ENCODE measurements at places on chromosomes 11 and 22. TPM values are rescaled to one million over a fixed set of nuclear protein-coding genes. Genes with fewer than 3 reads are reported as not detected.

- DNase-seq: no peak
These were observed 10.4 kb downstream of the OR52E6 start for GRCh38 chr11:5831196-5831829.

The CAPN5 gene
- 3.0 TPM for total RNA-seq

- DNase-seq: no peak
These were observed at the start of gene CXCR5 for GRCh38 chr11:118883368-118884071. CXCR5 (plus strand) TSS chr11:118883892; CDS start chr11:118883942, 50 bp downstream.

- no peak for DNase-seq
These were observed 17.5 kb downstream of the PDGFD start for GRCh38 chr11:104146421-104146820.

DNA sequence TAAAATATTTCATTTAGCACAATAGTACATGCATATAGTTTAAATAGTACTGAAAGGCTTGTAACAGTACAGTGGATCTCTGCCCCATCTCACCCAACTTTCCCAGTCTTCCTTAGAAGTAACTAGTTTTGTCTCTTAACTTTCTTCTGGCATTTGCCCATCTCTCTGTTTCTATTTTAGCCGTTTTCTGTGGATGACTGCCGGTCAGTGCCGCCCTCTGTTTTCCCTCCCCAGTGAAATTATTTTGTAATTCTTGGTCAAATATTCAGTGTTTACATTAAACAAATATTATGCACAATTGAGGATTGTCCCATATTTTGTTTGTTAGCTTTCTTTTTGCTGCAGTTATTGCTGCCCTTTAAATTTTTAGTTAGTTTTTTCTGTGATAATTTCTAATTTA lies 8.3 kb downstream of the PDHX start:
- DNase-seq: no peak

DNA sequence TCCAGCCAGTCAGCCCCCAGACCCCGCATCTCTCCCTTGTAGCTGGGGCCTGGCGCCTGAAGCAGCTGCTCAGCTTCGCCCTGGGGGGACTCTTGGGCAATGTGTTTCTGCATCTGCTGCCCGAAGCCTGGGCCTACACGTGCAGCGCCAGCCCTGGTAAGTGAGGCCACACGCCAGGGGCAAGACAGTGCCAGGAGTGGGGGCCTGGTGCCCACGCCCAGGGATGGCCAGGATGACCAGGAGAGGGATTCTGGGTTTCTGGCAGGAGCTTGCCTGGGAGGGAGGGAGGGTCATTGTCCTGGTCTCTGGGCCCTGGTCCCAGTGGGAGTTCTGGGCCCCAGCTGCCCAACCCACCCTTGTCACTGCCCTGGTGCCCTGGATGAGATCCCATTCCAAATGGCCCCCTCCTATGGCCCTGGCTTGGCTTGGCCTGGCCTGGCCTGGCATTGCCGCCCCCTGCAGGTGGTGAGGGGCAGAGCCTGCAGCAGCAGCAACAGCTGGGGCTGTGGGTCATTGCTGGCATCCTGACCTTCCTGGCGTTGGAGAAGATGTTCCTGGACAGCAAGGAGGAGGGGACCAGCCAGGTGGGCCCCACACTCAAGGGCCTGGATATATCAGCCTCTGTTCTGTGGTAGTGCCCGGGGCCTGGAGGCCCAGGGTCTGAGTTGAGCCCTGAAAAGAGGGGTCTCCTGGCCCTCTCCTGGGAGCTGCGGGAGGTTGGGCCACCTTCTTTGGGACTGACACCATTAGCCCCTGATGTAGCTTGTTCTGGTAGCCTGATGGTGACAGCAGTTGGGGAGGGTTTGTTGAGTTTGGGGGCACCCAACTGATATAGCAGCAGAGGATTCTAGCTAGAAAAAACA lies 3.7 kb downstream of the SLC39A13 start:
- peak; percentile 27 for DNase-seq

The CEND1 gene
- total RNA-seq: 0.63 TPM

GRCh38 chr11:76762867-76763572 lies 20.1 kb upstream of the TSKU start:
- no peak for DNase-seq

GRCh38 chr11:81165164-81165563 lies 1568.5 kb downstream of the FAM181B start:
- DNase-seq: no peak

The NRGN gene
- total RNA-seq: 614 TPM

- no peak for DNase-seq
These were observed 43.8 kb downstream of the TRIOBP start for GRCh38 chr22:37740455-37741311.

DNA sequence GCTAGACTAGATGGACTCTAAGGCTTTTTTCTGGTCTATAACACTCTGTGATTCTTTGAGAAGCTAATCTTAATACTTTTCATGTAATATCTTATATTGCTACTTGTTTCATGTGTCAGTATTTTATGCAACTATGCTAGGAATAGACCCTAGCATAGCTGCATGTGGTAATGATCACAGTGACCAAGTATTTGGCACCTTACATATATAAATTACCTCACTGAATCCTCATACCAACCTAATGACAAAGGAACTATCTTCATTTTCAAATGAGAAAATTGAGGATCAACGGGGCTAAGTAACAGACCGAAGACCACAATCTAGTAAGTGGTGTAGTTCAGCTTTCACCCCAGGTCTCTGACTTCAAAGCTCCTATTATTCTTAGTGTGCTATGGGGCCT lies 327.3 kb upstream of the PITPNB start:
- no peak for DNase-seq

The ABCC8 gene
- not detected for total RNA-seq

GRCh38 chr11:99759787-99760186 lies 739.0 kb downstream of the CNTN5 start:
- no peak for DNase-seq

DNA sequence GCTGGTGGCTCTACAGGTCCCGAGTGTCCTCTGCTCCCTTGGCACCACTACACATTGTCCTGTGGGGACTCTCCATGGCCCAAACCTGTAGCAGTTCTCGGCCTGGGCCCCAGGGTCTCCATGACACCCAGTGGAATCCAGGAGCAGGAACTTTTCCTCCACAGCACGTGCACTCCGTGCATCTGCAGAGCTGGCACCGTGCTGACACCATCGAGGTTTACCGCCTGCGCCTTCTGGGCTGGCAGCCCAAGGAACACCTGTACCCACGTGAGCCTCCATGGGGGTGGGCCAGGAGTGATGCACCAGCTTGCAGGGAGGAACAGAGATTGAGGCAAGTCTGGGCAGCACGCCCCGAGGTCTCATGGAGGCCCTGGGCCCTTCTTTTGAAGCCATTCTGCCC lies 25.2 kb downstream of the TSPAN32 start:
- no peak for DNase-seq

GRCh38 chr11:84465040-84465439 lies 1162.1 kb downstream of the DLG2 start:
- DNase-seq: no peak

- no peak for DNase-seq
These were observed 7.9 kb upstream of the GAB2 start for GRCh38 chr11:78425399-78426070.

- no peak for DNase-seq
These were observed 867.1 kb downstream of the BRD1 start for GRCh38 chr22:48960576-48960975.

- DNase-seq: no peak
These were observed 22.3 kb downstream of the TPST2 start for GRCh38 chr22:26567610-26568009.

GRCh38 chr22:36638747-36639146 lies 64.8 kb downstream of the CACNG2 start:
- no peak for DNase-seq

GRCh38 chr11:111777094-111778046 lies 11.2 kb upstream of the PPP2R1B start:
- no peak for DNase-seq

GRCh38 chr11:3111919-3112690 lies 53.0 kb downstream of the OSBPL5 start:
- DNase-seq: no peak

- no peak for DNase-seq
These were observed 61.2 kb downstream of the CD82 start for GRCh38 chr11:44626645-44627044.
